ENCODE measurements at places on chromosomes 6 and 20.

DNA sequence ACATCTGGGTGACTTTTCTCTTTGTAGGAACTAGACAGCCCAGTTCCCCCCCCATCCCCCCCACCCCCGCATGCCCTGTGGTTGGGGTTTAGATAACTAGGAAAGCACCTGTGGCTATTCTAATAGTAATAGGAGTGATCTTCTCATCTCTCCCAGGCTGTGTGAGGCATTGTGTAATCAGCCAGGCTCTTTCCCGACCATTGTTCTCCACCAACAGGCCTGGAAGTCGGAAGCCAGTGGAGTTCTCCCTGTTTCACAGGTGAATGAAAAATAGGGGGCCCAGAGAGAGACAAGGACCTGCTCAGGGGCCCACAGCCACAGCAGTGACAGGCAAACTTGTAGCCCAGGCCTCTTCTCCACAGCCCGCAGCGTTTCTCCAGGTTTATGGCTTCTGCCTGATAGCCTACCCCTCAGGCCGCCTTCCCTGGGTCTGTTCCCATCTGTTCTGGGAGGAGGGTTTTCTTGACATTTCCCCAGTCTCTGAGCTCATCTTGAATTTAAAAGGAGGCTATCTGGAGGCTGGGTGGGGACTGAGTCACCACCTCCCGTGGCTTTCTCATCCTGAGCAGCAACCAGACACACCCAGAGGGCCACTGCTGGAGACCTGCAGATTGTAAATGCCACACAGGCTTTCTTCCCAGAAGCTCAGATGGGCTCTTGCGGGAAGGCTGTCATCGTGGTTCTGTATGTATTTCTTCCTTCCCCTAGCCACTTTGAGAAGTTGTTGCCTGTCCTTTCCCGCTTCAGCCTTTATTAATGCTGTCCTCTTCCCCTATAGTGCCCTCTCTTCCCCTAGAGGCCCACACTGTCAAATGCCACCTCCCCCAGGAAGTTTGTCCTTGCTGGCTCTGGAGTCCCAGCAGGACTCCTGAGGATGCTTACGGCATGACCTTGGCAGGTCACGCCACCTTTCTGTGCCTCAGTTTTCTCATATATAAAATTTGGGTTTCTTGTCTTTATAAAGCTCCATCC, 75.9 kb upstream of the MYL9 start:
- peaks cover 7% of the 10 kb centered on the region for H3K36me3 ChIP-seq
- DNase-seq, result peak; percentile 57
- H3K4me1 ChIP-seq, result peaks cover 81% of the 10 kb centered on the region
- peak overlapping the region; percentile 37 for H3K4me3 ChIP-seq

GRCh38 chr6:55184782-55185530, 10.6 kb downstream of the HCRTR2 start:
- H3K4me1 ChIP-seq, result no peaks in the 10 kb centered on the region
- no peak overlapping the region for H3K27ac ChIP-seq
- no peaks in the 10 kb centered on the region for H3K27me3 ChIP-seq

DNA sequence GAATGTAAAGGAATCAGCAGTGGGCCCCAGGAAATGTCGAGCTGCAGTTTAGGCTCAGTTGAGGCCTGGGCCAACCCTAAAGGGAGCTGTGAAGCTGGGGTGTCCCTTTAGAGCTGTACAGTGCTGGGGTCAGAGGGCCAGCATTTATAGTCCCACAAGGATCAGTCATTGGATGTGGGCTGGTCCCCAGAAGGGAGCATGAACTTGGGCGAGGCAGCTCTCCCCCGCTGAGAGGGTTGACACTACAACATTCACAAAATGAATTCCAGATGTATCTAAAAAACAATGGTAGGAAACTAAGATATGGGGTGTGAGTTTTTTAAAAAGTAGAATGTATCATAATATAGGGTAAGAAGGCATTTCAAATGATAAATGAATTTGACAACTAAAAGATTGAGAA, 29.7 kb upstream of the TMX4 start:
- H3K36me3 ChIP-seq, result no peaks in the 10 kb centered on the region
- H3K4me1 ChIP-seq, result no peaks in the 10 kb centered on the region
- peaks cover 8% of the 10 kb centered on the region for H3K27me3 ChIP-seq
- no peak for DNase-seq
- no peak overlapping the region for H3K27ac ChIP-seq

- no peak overlapping the region for H3K27ac ChIP-seq
- peaks cover 6% of the 10 kb centered on the region for H3K4me1 ChIP-seq
- H3K27me3 ChIP-seq, result peaks cover 67% of the 10 kb centered on the region
- no peak overlapping the region for H3K4me3 ChIP-seq
Observed at GRCh38 chr6:41634657-41635056, 3.6 kb upstream of the MDFI start.

- no peak overlapping the region for H3K27ac ChIP-seq
- no peaks in the 10 kb centered on the region for H3K4me1 ChIP-seq
- no peaks in the 10 kb centered on the region for H3K36me3 ChIP-seq
- peaks cover 5% of the 10 kb centered on the region for H3K27me3 ChIP-seq
- H3K4me3 ChIP-seq, result no peak overlapping the region
Observed at GRCh38 chr6:17473554-17473953, 80.2 kb downstream of the CAP2 start.

DNA sequence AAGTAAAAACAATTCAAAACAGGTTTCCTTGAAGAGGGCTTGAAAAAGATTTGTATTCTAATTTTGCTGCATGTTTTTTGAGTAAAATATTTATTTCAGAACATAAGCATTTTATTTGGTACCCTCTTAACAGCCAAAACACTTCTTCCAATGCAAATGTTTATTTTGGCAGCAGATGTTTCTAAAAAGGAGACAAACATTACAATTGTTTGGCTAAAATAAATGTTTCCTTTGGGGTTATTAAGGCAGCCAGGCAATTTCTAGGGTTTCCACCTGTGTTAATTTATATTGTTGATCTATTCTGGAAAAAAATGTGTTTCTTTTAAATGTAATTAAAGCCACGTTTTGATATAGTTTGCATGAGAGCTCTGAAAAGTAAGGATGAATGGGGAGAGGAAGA, 56.6 kb downstream of the ARID1B start:
- no peaks in the 10 kb centered on the region for H3K4me1 ChIP-seq
- H3K27ac ChIP-seq, result no peak overlapping the region
- H3K36me3 ChIP-seq, result peaks cover 25% of the 10 kb centered on the region
- no peaks in the 10 kb centered on the region for H3K27me3 ChIP-seq

- H3K36me3 ChIP-seq, result no peaks in the 10 kb centered on the region
- DNase-seq, result no peak
- no peak overlapping the region for H3K4me3 ChIP-seq
- H3K4me1 ChIP-seq, result no peaks in the 10 kb centered on the region
- peaks cover 44% of the 10 kb centered on the region for H3K27me3 ChIP-seq
Observed at GRCh38 chr6:44016131-44016870, 111.0 kb downstream of the MRPL14 start.

DNA sequence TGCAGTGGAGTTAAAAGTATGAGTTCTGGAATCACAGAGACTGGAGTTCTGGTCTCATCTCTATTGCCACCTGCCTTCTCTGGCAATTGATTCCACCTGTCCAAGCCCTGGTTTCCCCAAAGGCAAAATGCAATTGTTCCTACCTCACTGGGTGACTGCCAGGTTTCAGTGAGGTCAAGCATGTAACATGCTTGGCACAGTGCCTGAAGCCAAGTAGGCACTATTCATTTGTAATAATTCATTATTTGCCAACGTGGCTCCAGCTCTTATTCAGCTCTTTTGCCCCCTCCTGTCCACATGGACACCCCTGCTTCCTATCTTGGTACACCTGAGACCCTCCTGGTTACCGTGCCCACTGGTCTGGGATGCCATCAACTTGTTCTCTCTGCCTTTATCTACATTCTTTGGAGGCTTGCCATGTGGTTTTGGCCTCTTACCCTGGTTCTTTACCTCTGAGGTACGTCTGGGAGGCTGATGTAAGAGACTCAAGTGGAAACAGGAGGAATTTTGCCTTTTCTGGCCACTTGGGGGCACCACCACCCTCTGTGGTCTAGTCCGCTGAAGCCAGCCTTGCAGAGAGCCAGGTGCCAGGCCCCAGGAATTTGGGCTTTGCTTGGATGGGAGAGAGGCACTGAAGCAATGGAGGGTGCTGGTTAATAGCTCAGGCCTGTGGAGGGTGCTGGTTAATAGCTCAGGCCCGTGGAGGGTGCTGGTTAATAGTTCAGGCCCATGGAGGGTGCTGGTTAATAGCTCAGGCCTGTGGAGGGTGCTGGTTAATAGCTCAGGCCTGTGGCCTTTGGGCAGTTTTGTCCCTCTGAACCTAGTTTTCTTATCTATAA, 1.7 kb downstream of the KCNK15 start:
- H3K36me3 ChIP-seq, result no peaks in the 10 kb centered on the region
- H3K27me3 ChIP-seq, result peaks cover 72% of the 10 kb centered on the region
- H3K27ac ChIP-seq, result no peak overlapping the region
- H3K4me3 ChIP-seq, result no peak overlapping the region
- peak; percentile 75 for DNase-seq

GRCh38 chr6:21265034-21265729, 328.4 kb upstream of the SOX4 start:
- H3K4me3 ChIP-seq, result no peak overlapping the region
- H3K36me3 ChIP-seq, result no peaks in the 10 kb centered on the region
- H3K27ac ChIP-seq, result no peak overlapping the region
- no peaks in the 10 kb centered on the region for H3K27me3 ChIP-seq
- no peak for DNase-seq

DNA sequence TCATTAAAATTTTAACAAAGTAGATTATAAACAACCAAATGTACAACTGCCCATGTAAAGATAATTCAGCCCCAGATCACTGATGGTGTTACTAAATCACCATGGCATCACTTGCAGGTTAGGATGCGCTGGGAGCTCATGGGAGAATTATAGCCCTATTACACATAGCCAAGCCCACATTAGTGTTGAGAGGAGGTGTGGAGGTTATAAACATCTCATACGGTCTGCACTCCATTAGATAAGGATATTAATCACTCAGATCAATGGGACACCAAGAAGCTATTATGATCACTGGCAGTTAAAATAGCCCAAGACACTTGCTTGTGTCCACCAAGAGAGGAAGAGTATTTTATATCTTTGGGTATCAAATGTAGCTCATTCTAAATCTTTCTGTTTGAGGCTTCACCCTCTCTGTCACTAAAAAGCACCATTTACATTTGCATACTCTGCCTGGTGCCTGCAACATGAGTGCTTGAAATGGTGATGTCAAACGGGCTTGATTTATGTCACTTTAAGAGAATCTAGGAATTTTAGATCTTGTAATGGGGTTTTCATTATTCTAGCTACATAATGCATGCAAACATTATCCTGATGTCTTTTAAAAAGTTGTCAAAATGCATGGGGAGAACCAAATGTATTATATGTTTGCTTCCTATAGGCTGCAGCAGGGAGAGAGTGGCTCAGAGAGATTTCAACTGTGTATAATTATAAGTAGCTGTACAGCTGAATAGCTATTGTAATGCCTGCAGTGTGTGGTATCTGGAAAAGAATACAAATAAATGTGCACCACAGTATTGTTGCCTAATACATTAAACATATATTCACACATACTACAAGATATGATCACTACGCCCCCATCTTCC, 654.1 kb upstream of the MARCKS start:
- no peak for DNase-seq
- H3K27ac ChIP-seq, result no peak overlapping the region
- no peaks in the 10 kb centered on the region for H3K4me1 ChIP-seq
- H3K36me3 ChIP-seq, result no peaks in the 10 kb centered on the region

- H3K27ac ChIP-seq, result no peak overlapping the region
- no peak overlapping the region for H3K4me3 ChIP-seq
- H3K4me1 ChIP-seq, result peaks cover 10% of the 10 kb centered on the region
Observed at GRCh38 chr6:90496258-90497016, 90.4 kb downstream of the MAP3K7 start.

GRCh38 chr6:88867841-88868731, 95.3 kb downstream of the RNGTT start:
- peaks cover 23% of the 10 kb centered on the region for H3K4me1 ChIP-seq
- H3K27ac ChIP-seq, result no peak overlapping the region
- H3K4me3 ChIP-seq, result no peak overlapping the region
- H3K36me3 ChIP-seq, result peaks cover 13% of the 10 kb centered on the region
